ENCODE measurements at places on chromosomes 7 and 10.

DNA sequence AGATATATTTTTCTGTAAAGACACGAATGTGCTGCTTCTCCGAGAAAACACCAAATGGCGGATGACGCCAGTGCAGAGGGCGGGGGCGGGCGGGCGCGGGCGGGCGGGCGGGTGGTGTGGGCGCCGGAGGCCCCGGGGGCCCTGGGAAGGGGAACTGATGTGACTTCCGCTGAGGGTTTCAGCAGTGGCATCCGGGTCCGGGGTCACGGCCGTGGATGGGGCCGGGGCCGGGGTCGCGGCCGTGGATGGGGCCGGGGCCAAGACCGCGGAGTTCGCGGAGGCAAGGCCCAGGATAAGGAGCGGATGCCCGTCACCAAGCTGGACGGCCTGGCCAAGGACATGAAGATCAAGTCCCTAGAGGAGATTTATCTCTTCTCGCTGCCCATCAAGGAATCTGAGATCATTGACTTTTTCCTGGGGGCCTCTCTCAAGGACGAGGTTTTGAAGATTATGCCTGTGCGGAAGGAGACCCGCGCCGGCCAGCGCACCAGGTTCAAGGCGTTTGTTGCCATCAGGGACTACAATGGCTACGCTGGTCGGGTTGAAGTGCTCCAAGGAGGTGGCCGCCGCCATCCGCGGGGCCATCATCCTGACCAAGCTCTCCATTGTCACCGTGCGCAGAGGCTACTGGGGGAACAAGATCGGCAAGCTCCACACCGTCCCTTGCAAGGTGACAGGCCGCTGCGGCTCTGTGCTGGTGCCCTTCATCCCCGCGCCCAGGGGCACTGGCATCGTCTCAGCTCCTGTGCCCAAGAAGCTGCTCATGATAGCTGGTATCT is 20.3 kb upstream of the IGF2BP3 start:
- no peak for DNase-seq

GRCh38 chr10:14010101-14010558 is 320.6 kb downstream of the FRMD4A start:
- no peak for DNase-seq

DNA sequence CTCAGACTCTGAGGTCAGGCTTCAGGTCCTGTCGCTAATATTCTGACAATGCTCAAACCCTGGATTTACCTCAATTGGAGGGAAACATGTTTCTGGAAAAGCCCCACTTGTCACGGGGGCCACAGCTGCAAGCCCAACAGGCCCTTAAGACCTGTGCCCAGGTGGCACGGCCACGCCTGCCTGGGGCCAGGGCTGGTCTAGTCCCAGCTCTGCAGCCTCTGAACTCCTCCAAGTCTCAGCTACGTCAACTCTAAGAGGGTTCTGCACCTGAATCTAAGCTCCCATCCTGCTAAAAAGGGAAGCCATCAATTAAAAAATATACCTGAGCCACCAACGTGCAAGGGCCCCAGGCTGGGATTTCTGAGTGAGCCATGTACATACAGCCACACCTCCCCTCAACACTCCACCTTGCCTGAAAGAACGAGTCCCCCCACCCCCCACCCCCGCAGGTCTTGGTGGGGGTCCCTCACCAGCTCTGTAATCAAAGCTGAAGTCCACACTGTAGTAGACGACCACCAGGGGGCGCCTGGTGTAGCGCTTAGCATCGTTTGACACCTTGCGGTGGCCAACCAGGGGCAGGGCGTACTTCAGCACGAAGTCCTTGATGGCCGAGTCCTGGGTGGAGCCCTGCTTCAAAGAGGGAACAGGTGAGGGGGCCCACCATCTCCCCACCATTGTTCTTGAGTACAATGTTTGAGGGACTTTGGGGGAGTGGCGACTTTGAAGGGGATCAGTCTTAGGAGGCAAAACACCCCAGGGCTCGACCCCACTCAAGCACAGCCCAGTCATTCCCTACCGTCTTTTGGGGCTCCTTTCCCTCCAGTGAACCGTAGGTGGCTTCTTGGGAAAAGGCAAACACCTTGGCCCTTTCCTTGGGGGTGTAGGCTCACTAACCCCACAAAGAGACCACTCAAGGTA is 22.6 kb downstream of the PDIA4 start:
- DNase-seq: peak; percentile 69

- no peak for DNase-seq
These were observed 83.9 kb downstream of the PIP4K2A start for GRCh38 chr10:22630234-22631174.

- no peak for DNase-seq
These were observed 319.3 kb upstream of the GHITM start for GRCh38 chr10:83820033-83820432.
